Liver (tissue), 10 donors: ENCODE measurements at places on chromosomes 11 and 22. TPM values are rescaled to one million over a fixed set of nuclear protein-coding genes. Genes with fewer than 3 reads are reported as not detected.
A peak's percentile ranks its signal among the peaks of the same experiment; 100 is the strongest.

DNA sequence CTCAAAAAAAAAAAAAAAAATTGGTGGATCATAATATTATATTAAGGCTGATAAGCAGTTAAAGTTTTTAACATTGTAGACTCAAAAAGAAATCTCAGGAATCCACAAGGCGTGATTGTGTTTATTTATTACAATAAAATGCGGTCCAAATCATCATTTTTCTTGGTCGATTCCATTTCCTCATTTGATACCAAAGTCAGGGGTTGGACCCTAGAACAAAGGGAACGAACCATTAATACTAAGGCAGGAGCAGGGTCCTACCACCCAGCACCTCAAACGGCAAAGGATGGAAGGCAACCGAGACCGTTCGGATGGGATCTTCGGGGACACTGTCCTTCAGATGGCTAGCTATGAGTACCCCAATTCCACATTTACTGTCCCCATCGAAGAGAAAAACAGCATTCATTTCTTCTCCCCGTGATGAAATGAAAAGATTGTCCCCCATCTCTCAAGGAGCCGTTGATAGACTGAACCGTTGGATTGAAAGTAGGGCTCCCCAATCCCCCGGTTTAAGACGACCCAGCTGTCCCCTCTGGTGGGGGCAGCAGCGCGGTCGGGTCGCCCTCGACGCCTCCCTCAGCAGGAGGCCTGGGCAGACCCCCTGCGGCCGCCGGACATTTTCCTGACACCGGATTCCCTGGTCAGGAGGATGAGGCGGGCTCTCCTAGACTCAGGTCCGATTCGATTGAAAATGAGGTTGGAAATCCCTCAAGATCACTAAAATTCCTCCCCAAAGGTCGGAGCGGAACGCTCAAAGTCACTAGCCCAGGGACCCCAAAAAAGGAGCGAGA lies 607 bp downstream of the DMC1 start:
- no peak for DNase-seq

The PAMR1 gene
- total RNA-seq = 3.6 TPM

The GRIK4 gene
- total RNA-seq = 0.25 TPM

DNA sequence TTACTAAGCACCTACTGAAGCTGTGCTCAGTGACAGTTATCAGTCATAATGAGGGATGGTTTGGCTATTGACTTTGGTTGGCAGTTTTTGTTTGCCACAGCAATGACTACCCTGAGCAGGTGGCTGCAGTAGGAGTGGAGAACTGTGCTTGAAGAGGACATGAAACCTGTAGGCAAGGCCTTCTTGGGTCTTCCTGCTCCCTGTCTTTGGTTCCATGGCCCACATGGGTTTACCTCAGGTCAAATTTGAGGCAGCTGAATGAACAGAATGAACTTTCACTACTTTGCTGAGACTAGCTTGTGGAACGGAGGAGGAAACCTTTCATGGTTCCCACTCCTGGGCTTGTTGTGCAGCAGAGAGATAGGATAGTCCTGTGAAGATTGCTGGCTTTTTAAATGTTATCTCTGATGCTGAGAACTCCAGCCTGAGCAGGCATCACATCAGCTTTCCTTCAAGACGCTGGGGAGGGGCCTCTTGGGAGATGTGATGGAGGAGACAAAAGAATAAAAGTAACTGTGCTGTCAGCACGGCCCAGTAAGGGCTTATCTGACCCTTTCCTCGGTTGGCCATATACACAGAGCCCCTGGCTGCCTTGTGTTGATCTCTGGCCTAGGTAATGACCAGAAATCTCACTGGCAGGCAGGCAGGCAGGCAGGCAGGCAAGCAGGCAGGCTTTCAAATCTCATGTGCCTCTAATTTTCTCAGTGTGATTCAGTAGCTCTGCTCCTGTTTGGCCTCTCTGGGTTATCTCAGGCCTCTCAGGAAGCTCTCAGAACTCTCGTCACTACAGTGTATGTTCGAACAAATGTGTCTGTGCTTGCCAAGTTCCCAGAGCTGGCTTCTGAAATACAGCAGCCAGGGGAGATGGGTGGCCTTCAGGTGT lies 12.0 kb downstream of the STIM1 start:
- DNase-seq = peak; percentile 36

DNA sequence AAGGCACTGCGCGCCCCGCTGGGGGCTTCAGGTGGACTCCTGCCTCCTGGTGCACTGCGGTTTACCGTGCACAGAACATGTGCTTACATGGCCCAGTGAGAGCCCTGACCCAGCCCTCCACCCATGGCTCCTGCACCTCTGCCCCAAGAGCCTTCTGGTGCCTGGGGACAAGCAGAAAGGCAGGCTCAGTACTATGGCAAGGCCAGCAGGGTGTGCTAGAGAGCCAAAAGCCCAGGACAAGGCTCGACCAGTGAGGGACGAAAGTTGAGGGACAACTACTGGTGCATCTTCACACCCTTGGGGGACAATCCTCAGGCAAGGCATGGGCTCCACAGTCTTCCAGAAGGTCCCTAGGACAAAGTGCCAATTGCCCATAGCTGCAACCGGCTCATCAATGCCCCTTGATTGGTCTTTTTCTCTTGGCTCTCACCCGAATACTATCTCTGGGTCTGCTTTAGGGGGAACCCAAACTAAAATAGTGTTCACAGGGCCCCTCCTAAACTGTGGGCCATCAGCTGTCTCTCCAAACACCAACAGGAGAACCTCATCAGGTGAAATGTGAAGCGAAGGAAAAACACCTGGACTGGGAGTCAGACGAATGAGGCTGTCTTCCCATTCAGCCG lies 13.5 kb downstream of the PGA5 start:
- peak; percentile 85 for DNase-seq
